H54 (cell line): ENCODE measurements at places on chromosomes 12 and 14.
A peak's percentile ranks its signal among the peaks of the same experiment; 100 is the strongest.

DNA sequence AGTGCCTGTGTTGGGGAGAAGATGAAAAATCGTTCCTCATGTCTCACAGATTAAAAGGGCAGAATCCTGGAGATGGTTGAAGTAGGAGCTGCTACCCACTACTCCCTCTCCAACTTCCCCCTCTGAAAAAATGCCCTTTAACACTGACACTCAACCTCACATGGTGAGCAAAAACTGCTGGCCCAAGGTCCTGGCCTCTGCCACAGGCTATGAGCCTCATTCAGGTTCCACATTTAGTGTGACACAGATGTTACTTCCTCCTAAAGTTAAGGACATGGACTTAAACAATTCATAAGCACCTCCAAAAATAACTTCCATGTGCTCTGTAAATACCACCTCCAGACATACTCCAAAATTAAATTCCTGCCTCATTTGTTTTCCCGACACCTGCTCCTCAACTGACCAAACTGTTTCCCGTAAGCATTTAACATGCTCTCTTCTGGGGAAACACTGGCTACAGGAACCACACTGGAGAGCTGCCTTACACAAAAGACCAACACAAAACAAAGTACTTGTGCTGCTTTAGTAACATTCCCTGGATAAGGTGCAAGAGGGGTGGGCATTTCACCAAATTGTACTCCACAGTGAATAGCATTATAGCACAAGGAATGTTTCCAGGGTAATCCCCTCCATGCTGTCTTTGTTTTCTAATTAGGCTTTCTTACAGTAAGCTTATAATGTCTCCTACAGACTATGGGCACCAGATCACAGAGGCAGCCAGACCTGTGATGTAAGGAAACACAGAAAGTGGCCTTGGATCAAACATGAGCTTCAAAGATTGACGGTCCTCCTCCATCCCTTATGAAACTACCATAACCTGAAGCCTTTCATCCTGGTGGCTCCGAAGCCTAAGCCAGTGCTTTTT is 57.0 kb downstream of the PHLDA1 start:
- no peak for DNase-seq

DNA sequence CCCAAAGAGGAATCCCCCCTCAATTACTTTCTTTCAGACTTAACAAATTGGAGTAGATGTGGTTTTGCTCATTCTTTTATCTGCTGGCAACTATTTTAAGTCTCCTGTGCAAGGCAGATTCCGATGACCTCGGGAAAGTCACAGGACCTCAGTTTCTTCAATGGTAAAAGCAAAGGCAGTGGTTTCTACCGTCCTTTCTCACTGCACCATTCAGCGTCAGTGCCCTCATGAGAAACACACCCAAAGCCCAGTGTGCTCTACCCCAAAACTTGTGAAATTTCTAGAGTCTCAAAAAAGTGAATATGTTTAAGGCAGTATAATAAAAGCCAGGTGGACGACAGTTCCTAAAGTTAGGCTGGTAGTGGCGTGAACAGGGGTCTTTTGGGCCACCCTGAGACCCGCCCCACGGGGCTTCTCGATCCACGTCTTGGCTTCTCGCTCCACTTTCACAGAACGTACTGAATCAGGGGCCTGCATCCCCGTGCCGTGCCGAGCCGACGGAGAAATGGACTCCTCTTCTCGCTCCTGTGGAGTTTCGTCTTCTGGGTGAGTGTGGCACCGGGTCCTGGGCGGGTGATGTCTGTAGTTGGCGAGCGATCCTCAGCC is 1.3 kb upstream of the ARHGAP5 start:
- peak; percentile 20 for DNase-seq

- DNase-seq: no peak
These were observed 137.6 kb upstream of the TBX3 start for GRCh38 chr12:114821570-114821969.

GRCh38 chr14:20219033-20219432 is 4.5 kb upstream of the OR11H6 start:
- no peak for DNase-seq

DNA sequence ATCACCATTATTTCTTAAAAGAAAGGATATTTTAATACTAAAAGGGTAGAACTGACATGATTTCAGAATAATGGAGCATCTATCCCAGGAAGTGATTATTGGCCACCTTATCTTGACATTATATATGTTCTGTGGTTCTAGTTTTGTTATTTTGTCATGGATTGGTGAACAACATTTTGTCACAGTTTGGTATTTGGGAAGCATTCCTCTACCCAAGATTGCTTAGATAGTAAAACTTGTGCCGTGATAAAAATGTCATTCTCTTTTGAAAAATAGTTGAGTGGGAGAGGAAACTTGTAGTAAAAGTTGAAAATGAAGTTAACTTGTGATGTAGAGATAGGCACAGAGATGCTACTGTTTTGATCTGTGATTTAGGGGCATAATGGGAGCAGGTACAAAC is 65.7 kb downstream of the TMX1 start:
- DNase-seq: no peak

GRCh38 chr12:46915836-46916235 is 90.0 kb upstream of the SLC38A4 start:
- no peak for DNase-seq
